ENCODE measurements at places on chromosomes 11 and 22.

DNA sequence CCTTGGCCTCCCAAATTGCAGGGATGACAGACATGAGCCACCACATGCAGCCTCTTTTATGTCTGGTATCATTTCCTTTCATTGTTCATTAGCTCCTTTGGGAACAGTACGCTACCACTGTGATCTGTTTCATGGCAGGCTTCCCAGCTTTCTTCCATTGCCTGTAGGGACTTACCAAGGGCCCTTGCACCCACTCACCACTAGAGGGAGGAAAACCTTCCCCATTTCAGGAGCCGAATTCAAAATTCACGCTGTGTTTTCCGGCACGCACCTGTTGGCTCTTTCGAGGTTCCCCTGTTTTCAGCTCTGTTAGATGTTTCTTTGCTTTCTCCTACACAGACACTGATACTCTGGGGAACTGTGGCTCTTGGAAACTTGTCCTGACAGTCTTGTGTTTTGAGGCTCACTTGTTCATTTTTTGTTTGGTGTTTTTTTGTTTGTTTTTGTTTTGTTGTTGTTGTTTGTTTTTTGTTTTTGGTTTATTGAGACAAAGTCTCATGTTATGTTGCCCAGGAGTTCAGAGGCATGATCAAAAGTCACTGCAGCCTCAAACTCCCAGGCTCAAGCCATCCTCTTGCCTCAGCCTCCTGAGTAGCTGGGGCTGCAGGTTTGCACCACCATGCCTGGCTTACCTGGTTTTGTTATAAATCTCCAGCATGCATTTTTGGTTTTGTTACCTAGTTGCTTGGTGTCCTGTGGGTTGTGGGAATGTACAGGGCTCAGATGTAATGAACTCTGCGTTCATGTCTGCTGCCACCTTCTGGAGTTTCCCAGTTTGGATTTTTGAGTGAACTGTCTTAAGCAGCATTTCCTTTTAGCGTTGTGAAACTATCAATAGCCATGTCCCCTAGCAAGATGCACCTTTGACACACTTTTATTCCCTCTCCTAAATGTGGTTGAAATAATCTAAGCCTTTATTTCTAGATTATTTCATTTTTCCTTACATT lies 2.3 kb downstream of the KRTAP5-11 start:
- peak; percentile 7 for DNase-seq

DNA sequence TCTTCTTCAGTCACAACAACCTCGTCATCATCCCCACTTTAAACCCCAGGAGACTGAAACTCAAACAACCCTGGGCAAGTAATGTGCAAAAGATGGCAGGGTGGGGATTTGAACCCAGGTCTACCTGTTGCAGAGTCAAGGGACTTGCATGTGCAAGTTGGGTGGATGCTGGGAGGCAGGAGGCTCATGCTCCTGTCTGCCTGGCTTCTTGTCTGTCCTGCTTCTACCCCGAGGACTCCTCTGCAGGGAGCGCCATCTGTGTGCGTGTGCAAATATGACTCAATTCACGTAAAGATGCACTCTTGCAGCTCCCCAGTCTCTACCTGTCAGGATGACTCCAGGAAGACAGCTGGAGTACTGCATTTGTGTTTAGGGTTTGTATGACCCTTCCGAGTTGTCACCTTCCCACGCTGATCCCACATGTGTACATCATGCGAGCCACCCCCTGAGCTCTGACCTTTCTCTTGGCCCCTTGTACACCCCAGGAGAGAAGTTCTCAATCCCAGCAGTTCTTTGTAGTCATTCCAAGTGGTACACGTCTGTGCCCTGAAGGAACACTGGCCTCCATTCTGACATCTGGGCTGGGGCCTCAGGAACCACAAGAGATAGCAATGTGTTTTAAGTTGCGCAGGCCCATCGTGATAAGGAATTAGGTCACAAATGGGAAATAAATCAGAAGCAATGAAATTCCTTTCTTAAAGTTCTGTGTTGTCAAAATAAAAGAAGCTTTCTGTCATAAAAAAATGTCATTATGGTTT lies 95.7 kb downstream of the CWC15 start:
- no peak for DNase-seq

GRCh38 chr11:69160296-69161116 lies 4.8 kb downstream of the SMIM38 start:
- no peak for DNase-seq

GRCh38 chr11:115334932-115335788 lies 169.1 kb downstream of the CADM1 start:
- no peak for DNase-seq

GRCh38 chr11:12186701-12187100 lies 76.3 kb downstream of the MICAL2 start:
- DNase-seq = no peak

GRCh38 chr11:131858505-131858904 lies 488.1 kb downstream of the NTM start:
- no peak for DNase-seq

DNA sequence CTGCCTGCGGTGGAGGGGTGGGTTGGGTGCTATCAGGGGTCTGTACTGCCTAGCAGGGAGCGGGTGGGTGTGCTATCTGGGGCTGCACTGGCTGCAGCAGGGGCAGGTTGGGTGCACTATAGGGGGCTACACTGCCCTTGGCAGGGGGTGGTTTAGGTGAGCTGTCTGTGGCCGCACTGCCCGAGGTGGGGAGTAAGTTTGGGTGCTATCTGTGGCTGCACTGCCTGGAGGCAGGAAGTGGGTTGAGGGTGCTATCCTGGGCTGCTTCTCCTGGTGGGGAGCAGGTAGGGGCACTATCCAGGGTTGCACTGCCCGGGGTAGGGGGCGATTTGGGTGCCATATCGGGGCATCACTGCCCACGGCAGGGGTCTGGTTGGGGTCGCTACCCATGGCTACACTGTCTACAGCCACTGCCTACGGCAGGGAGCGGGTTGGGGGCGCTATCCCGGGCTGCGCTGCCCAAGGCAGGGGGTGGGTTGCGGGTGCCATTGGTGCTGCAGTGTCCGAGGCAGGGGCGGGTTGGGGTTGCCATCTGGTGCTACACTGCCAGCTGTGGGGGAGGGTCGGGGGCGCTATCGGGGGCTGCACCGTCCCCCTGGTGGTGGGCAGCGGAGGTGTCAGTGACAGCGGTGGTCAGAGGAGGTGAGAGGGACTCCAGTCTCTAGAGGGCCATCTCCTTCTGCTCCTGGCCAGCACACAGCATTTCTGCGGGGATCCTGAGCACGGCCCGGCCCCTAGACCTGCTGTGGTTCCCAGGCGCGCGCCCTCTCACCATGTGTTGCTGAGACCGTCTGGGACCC lies 1.3 kb upstream of the RFPL2 start:
- DNase-seq = no peak

DNA sequence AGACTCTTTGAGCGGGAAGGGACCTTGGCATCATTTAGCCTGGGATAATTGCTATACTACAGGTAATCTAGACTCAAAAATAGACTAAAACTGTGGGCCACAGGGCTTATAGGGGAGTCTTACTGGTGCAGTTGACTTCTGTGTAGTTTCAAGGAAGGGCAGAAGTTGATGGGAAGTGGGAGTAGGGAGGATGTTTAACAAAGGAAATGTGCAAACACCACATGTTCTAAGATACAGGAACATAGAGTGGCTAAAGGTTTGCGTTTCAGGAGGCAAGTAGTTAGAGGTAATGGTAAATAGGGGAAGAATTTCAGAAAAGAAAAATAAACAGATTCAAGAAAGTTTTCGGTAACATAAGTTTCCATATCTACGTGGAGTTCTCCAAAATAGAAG lies 14.4 kb upstream of the SORL1 start:
- DNase-seq = no peak

- DNase-seq = no peak
These were observed 122.1 kb upstream of the ISX start for GRCh38 chr22:34943830-34944229.

GRCh38 chr11:74524501-74524900 lies 31.0 kb upstream of the LIPT2 start:
- DNase-seq = no peak

DNA sequence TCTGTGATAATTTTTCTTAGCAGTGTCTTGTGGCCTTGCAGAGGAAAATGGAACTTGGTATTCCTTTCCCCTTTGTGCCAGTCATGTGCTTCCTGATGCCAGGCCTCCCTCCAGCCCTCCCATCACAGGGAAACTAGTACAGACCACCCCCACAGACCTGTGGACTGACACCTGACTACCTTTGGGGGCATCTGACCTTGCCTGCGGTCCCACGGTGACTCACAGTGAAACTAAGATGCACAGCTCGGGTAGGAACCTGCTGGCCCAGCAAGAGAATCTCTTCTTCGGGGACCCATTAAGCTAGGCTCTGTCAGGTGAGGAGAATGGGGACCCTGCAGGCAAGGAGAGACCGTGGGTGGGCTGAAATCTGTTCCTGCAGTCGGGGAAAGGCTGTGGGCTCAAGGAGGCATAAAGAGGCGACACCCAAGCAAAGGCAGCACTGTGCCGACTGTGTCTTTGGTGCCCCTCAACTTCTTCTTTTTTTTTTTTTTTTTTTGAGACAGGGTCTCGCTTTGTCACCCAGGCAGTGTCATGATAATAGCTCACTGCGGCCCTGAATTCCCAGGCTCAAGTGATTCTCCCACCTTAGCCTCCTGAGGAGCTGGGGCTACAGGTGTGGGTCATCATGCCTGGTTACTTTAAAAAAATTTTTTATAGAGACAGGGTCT lies 20.8 kb upstream of the PEX26 start:
- DNase-seq = no peak

DNA sequence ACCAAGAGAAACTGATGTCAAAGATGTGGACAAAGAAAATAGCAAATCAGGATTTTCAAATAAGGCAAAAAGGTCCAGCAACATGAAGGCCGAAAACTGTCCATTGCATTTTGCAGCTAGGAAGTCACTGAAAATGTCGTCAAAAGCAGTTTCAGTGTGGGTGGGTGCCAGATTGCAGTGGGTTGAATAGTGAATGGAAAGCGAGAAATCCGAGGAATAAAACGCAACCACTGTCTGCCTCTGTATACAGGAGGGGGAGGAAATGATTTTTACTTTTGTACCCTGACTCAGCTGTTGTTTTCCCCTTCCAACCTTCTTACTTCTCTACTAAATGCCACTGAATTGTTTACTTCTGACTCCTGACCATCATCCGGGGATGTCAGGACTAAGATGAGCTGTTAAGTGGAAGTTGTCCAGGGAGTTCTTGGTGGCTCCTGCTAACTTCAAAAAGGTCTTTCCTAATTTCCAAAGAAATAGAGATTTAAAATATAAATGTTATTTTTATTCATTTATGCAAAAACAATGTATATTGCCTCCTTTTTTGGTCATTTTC lies 64.9 kb upstream of the BIRC3 start:
- DNase-seq = no peak

- DNase-seq = no peak
These were observed 41.5 kb upstream of the CNTN5 start for GRCh38 chr11:98979205-98979604.

- no peak for DNase-seq
These were observed 2.1 kb downstream of the OR5B21 start for GRCh38 chr11:58505849-58506248.

GRCh38 chr11:64251016-64251752 lies at the start of gene PLCB3:
PLCB3 (plus strand) TSS chr11:64251530; CDS start chr11:64251650, 120 bp downstream.
- peak; percentile 62 for DNase-seq

- DNase-seq = no peak
These were observed 4.1 kb downstream of the NEU3 start for GRCh38 chr11:74992852-74993251.

GRCh38 chr11:3840870-3841425 lies at the start of gene RHOG:
RHOG (minus strand) TSS chr11:3840959; CDS start chr11:3828138, 12,821 bp downstream.
- no peak for DNase-seq

All from activated CD4-positive, alpha-beta T cell treated with anti-CD3 and anti-CD28 coated beads, Interleukin-2, amount 50 U/mL, for 1 hour (primary cell).